Hematopoietic multipotent progenitor cell treated with erythropoietin and hydrocortisone succinate and interleukin-3 and kit ligand, for 8 days (in vitro differentiated cells): ENCODE measurements at places on chromosomes 6 and 20.

DNA sequence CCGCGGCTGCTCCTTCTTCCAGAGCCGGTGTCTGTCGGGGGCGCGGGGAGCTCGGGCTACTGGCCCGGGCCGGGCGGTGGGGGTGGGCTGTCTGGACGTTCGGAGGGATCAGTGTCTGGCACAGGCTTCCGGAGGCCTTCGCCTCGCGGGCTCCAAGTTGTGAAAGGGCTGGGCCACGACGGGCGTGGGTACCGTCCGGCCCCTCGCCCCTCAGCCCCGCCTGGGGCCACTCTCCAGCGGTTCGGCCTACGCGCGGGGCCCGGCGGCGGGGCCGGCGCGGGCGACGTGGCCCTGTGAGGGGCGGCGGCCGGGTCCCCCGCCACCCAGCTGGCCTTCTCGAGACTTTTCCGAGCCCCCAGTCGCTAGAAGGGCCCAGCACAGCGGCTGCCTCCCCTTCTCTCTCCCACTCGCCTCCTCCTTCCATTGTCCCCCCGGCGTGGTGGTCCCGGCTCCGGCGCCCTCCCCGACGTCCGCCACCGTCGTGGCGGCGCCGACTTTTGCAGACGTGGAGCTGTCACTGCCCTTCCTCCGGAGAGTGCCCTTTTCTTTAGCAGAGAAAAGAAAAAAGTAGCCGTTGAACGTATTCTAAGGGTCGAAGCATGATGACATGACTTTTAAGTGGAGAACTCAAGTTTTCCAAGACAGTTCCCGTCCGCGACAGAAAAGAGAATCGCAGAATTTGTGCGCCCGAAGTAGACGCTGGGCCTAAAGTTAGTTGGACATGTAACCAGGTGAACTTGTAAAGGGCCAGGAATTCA, 571 bp downstream of the ITCH start:
- peak; percentile 42 for DNase-seq

DNA sequence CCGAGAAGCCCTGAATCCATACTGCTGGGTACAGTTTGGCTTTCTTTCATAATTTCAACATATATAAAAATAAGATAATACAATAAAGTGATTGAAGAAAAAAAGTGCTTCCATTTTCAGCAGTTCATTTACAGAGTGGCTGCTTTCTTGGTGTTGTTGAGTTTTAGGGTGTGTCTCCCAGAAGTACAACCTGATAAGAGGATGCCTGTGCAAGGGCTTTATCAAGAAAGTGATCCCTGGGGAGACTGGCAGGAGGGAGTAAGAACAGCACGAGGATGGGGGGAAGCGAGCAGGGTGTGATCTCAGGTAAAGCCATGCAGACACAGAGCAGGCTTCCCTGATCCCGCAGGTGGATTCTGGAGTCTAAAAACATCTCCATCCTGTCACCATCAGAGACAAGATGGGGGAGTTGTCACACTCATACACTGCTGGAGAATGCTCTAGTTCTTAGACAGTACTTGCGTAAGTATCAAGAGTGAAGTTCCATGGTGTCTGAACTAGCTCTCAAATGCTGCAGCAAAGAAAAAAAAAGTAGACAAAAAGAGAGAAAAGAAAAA, 395.9 kb downstream of the CDH26 start:
- peak; percentile 50 for DNase-seq

GRCh38 chr6:72855471-72855870, 233.6 kb downstream of the KCNQ5 start:
- no peak for DNase-seq

DNA sequence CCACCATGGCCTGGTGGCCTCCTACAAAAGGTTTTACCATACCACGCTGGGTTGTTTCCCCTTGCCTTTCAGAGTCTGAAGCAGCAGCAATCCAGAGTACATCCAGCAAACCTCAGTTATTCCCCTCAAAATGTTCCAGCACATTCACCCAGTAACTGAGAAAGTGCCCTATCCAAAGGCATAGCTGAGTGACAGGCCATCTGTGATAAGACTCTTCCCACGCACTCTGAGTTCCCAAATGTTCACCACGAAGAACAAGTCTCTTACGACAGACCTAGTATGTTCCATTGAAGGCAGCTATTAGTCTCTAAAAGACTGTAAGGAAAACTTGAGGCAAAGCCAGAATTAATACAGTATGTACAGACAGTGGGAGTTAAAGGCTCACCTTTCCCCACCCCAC, 31.6 kb upstream of the C20orf144 start:
- no peak for DNase-seq

GRCh38 chr20:19205981-19206396, 6.5 kb upstream of the SLC24A3 start:
- peak; percentile 69 for DNase-seq

- DNase-seq, result no peak
Observed at GRCh38 chr6:7691675-7692452, 34.0 kb upstream of the BMP6 start.
